ENCODE measurements at places on chromosomes 6 and 20. TPM values are rescaled to one million over a fixed set of nuclear protein-coding genes. Genes with fewer than 3 reads are reported as not detected.

CDSN gene
- not detected for total RNA-seq

RAB32 gene
- total RNA-seq, result 0.44 TPM

NHSL1 gene
- total RNA-seq, result 0.95 TPM

BTN1A1 gene
- total RNA-seq, result not detected

MCHR2 gene
- total RNA-seq, result not detected

SLC44A4 gene
- total RNA-seq, result 0.17 TPM

IRAK1BP1 gene
- total RNA-seq, result 2.1 TPM

DYNLT2 gene
- 2.0 TPM for total RNA-seq

HMGCLL1 gene
- not detected for total RNA-seq

KIZ gene
- total RNA-seq, result 13.3 TPM

ZNF341 gene
- 5.9 TPM for total RNA-seq

CST5 gene
- total RNA-seq, result not detected

GTSF1L gene
- not detected for total RNA-seq

CST7 gene
- 83.1 TPM for total RNA-seq

FARS2 gene
- total RNA-seq, result 23.7 TPM

MRPL14 gene
- 49.5 TPM for total RNA-seq

SRMS gene
- not detected for total RNA-seq

MAS1 gene
- total RNA-seq, result not detected

IMPG1 gene
- total RNA-seq, result not detected

CCR6 gene
- total RNA-seq, result 5.1 TPM

PAK5 gene
- total RNA-seq, result not detected

SAMD3 gene
- 3.7 TPM for total RNA-seq

PFDN4 gene
- 38.4 TPM for total RNA-seq

SLC22A16 gene
- not detected for total RNA-seq

LINC00237 gene
- total RNA-seq, result not detected

PNPLA1 gene
- not detected for total RNA-seq

ZC3H12D gene
- 124 TPM for total RNA-seq

DEFB127 gene
- total RNA-seq, result not detected

CD109 gene
- 9.1 TPM for total RNA-seq

TM9SF4 gene
- total RNA-seq, result 35.8 TPM

HSPA12B gene
- total RNA-seq, result not detected

EFCAB8 gene
- 0.24 TPM for total RNA-seq

PSORS1C2 gene
- not detected for total RNA-seq

DSP gene
- 0.12 TPM for total RNA-seq

VWA7 gene
- 2.0 TPM for total RNA-seq

ADGRB3 gene
- not detected for total RNA-seq

MCCD1 gene
- total RNA-seq, result not detected

KIAA0408 gene
- 6.0 TPM for total RNA-seq

SPATS1 gene
- not detected for total RNA-seq

FAM184A gene
- total RNA-seq, result 10.8 TPM

SALL4 gene
- not detected for total RNA-seq

PRICKLE4 gene
- not detected for total RNA-seq

SNRNP48 gene
- 21.8 TPM for total RNA-seq

ALDH8A1 gene
- 0.24 TPM for total RNA-seq

VIP gene
- not detected for total RNA-seq

CEP57L1 gene
- 27.8 TPM for total RNA-seq

TOMM6 gene
- total RNA-seq, result 280 TPM

SERPINB6 gene
- 64.7 TPM for total RNA-seq

TMEM170B gene
- 1.1 TPM for total RNA-seq

PHACTR3 gene
- total RNA-seq, result not detected

JAG1 gene
- 0.40 TPM for total RNA-seq

MICA gene
- 7.1 TPM for total RNA-seq

OR2B6 gene
- not detected for total RNA-seq

CTCFL gene
- not detected for total RNA-seq

TENT5A gene
- 0.51 TPM for total RNA-seq

GHRH gene
- total RNA-seq, result not detected
